Bronchial smooth muscle cell (primary cell): ENCODE measurements at places on chromosomes 6 and 20. TPM values are rescaled to one million over a fixed set of nuclear protein-coding genes. Genes with fewer than 3 reads are reported as not detected.

Gene C6orf163
- total RNA-seq: 1.4 and 2.4 TPM in 2 replicates

Gene HLA-DOB
- 0.32 and 1.5 TPM in 2 replicates for total RNA-seq

Gene BTN1A1
- under 0.01 TPM in 1 of 2 replicates, not detected in the other for total RNA-seq

Gene KIF13A
- total RNA-seq: 56.8 and 61.3 TPM in 2 replicates

Gene TMEM217
- 1.3 and 2.0 TPM in 2 replicates for total RNA-seq

Gene SRSF12
- total RNA-seq: not detected in 2 replicates
